ENCODE measurements at places on chromosomes 7 and 10.

- no peak for DNase-seq
These were observed 48.0 kb downstream of the JCAD start for GRCh38 chr10:30011396-30011795.

- DNase-seq = no peak
These were observed 121.2 kb upstream of the FOXP2 start for GRCh38 chr7:114293289-114294012.

DNA sequence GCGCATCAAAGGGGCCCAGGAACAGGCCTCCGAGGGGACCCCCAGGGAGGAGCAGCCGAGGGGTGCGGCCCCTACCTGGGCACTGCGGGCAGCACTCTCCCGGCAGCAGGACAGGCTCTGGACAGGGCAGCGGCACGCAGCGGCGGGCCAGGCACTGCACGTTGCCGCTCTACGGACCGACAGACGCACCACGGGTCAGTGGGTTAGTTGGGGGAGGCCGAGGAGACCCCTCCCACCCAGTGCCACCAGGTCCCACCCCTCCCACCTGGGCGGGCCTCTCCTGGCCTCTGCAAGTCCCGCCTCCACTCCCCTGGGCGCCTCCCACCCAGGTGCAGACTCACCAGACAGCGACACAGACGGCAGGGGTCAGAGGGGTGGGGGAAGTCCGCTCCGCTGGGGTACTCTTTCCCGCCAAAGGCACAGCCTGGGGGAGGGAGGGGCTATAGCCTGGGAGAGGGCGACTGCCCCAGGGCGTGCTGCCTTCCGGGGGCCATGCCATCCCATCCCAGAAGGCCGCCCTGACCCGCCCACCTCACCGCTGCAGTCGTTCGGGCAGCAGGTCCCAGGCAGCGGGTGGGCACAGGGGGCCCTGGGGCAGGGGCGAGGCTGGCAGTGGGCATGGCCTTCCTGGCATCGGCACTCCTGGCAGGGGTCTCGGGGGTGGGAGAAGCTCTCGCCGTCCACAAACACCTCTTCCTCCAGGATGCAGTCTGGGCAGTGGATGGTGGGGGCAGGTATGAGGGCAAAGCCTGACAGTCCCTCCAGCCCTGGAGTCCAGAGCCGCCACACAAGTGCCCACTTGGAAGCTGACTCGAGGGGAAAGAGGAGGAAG, 19.2 kb downstream of the KCP start:
- DNase-seq = no peak

- DNase-seq = peak; percentile 67
These were observed 677 bp downstream of the TSPAN14 start for GRCh38 chr10:80454513-80455460.

DNA sequence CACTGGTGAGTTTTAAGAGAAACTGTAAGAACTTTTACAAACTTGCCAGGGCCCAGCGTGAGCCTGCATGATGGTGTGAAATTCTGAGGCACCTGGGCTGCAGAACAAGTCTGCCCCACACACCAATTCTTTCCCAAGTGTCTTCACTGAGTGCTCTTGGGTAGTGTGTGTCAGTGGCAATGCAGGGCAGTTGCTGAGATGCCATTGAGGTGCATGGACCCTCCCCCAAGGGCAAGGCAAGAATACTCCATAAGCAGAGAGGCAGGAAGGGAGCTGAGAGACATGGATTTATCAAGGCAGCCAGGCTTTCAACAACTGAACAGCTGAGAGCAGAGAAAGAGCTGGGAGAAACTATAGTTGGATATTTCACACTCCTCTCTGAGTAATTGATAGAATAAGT, 801.2 kb downstream of the GRID1 start:
- no peak for DNase-seq

Data from suppressor macrophage treated with lipopolysaccharide for 1 hour (primary cell).